Omental fat pad (tissue), 4 donors: ENCODE measurements at places on chromosomes 11 and 22. TPM values are rescaled to one million over a fixed set of nuclear protein-coding genes. Genes with fewer than 3 reads are reported as not detected.

The P2RX6 gene
- total RNA-seq = not detected

The FAM180B gene
- total RNA-seq = not detected

The ELFN2 gene
- total RNA-seq = 0.32 TPM

The AGBL2 gene
- not detected for total RNA-seq

The SLC25A18 gene
- 7.9 TPM for total RNA-seq

The OR10A2 gene
- total RNA-seq = not detected
